ENCODE measurements at places on chromosomes 12 and 14.

- H3K4me1 ChIP-seq = no peaks in the 10 kb centered on the region
- no peaks in the 10 kb centered on the region for H3K27me3 ChIP-seq
- DNase-seq = no peak
- no peaks in the 10 kb centered on the region for H3K36me3 ChIP-seq
Measured at GRCh38 chr12:46710125-46710743, 115.6 kb downstream of the SLC38A4 start.

DNA sequence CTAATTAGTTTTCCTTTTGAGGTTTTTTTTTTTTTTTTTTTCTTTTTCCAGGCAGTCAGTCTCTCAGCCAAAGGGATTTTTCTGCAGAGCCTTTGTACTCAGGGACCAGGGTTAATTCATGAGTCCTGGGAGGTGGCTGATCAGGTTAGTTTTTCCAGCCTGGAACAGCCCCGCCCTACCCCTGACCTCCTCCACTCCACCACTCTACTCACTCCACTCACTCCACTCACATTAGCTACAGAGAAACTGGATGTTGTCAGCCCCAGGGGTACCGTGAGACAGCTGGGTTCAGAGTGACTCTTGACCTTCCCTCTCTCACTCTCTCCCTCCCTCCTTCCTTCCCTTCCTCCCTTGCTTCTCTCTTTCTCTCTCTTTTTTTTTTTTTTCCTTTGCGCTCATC lies 161.0 kb downstream of the CRADD start:
- H3K36me3 ChIP-seq = no peaks in the 10 kb centered on the region
- no peak for DNase-seq
- H3K27me3 ChIP-seq = no peaks in the 10 kb centered on the region
- H3K4me3 ChIP-seq = no peak overlapping the region
- H3K27ac ChIP-seq = no peak overlapping the region
- no peaks in the 10 kb centered on the region for H3K4me1 ChIP-seq

- no peaks in the 10 kb centered on the region for H3K36me3 ChIP-seq
- H3K27me3 ChIP-seq = no peaks in the 10 kb centered on the region
- H3K27ac ChIP-seq = no peak overlapping the region
- H3K4me1 ChIP-seq = no peaks in the 10 kb centered on the region
Measured at GRCh38 chr12:16300736-16301135, 23.3 kb upstream of the SLC15A5 start.

GRCh38 chr12:49584591-49584990 lies 16.6 kb upstream of the MCRS1 start:
- H3K4me1 ChIP-seq = peaks cover 21% of the 10 kb centered on the region
- DNase-seq = no peak
- H3K27ac ChIP-seq = no peak overlapping the region

DNA sequence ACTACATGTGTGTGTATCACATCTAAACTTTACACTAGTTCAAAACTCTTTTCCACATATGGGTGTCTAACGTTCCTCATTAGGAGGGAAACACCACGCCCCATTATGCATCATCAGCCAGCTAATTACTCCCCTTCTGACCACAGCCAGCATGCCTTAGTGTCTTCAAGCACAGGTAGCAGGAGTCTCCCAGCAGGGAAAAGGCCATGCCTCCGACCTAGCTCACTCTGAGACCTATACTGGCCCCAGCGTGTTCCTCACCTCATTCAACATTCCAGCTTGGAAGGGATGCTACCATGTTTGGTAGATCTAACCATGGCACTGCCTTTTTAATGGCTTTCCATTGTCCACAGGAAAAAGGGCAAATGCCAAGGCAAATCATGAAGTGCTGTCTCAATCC lies 66.1 kb upstream of the PRB2 start:
- H3K36me3 ChIP-seq = no peaks in the 10 kb centered on the region
- DNase-seq = no peak
- no peaks in the 10 kb centered on the region for H3K4me1 ChIP-seq
- no peak overlapping the region for H3K4me3 ChIP-seq
- no peak overlapping the region for H3K27ac ChIP-seq

DNA sequence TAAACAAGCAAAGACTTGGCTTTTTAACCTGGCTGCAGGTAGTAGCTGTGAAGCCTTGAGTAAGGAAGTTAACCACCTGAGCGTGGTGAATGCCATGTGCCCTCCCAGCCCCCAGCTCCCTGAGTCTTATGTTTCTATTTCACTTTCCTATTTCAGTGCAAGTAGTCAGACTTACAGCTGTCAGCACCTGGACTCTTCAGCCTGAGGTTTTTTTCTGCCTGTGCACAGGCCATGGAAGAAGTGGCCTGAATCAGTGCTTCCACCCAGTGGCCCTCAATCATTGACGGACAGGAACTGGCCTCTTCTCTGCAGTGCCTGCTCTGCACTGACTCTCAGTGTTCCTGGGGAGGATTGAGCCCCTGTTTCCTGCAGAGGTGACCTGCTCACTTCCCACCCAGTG lies 796.4 kb downstream of the MED13L start:
- no peaks in the 10 kb centered on the region for H3K27me3 ChIP-seq
- H3K27ac ChIP-seq = no peak overlapping the region
- H3K4me1 ChIP-seq = no peaks in the 10 kb centered on the region
- no peak overlapping the region for H3K4me3 ChIP-seq
- no peak for DNase-seq
- H3K36me3 ChIP-seq = no peaks in the 10 kb centered on the region

- H3K27ac ChIP-seq = no peak overlapping the region
- H3K27me3 ChIP-seq = no peaks in the 10 kb centered on the region
- no peak for DNase-seq
- peaks cover 13% of the 10 kb centered on the region for H3K4me1 ChIP-seq
- H3K4me3 ChIP-seq = no peak overlapping the region
Measured at GRCh38 chr12:112208301-112208910, 83.0 kb downstream of the TRAFD1 start.

DNA sequence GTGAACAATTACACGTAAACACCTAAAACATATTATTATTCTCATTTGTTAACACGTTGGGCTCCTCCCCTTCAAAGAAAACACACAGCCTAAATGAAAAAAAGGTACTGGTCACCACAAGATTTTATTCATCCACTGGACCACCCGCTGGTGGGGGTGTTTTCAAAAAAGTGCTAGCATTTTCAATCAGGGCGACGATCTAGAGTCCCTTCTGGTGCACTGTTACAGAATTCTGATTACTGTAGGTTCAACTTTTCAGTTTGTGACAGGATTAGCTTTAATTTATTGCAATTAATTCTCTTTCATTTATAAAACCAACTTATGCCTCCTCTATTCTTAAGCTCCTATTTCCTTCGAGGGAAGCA lies 443 bp downstream of the MAGOHB start:
- peak overlapping the region; percentile 97 for H3K4me3 ChIP-seq
- peaks cover 9% of the 10 kb centered on the region for H3K27me3 ChIP-seq
- H3K36me3 ChIP-seq = peaks cover 25% of the 10 kb centered on the region
- peak; percentile 11 for DNase-seq

- H3K4me3 ChIP-seq = no peak overlapping the region
- H3K4me1 ChIP-seq = peaks cover 39% of the 10 kb centered on the region
- H3K36me3 ChIP-seq = no peaks in the 10 kb centered on the region
- no peak overlapping the region for H3K27ac ChIP-seq
- no peak for DNase-seq
Measured at GRCh38 chr14:56115976-56116893, 2.0 kb upstream of the PELI2 start.

DNA sequence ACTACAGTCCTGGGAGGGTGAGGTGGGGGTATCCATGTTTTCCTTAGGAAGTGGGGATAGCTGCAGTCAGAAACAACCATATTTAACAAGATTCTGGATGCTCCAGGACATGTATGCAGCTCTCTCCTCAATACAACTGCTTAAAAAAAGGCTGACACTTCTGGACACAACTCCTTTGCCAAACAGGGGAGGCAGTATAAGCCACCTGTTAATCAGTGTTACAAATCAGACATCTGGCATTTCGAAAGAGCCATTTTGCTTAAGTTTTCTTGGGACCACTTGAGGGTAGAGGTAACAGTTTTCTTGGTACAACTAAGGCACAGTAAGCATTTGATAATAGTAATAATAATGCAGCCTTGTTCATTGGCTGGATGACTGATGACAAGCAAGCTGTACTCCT lies 47.1 kb downstream of the RPGRIP1 start:
- DNase-seq = no peak
- no peak overlapping the region for H3K27ac ChIP-seq
- no peak overlapping the region for H3K4me3 ChIP-seq

GRCh38 chr12:13882176-13882575 lies 99.2 kb downstream of the GRIN2B start:
- no peak for DNase-seq
- no peak overlapping the region for H3K4me3 ChIP-seq
- H3K36me3 ChIP-seq = no peaks in the 10 kb centered on the region
- H3K27me3 ChIP-seq = peaks cover 1% of the 10 kb centered on the region
- H3K4me1 ChIP-seq = no peaks in the 10 kb centered on the region

DNA sequence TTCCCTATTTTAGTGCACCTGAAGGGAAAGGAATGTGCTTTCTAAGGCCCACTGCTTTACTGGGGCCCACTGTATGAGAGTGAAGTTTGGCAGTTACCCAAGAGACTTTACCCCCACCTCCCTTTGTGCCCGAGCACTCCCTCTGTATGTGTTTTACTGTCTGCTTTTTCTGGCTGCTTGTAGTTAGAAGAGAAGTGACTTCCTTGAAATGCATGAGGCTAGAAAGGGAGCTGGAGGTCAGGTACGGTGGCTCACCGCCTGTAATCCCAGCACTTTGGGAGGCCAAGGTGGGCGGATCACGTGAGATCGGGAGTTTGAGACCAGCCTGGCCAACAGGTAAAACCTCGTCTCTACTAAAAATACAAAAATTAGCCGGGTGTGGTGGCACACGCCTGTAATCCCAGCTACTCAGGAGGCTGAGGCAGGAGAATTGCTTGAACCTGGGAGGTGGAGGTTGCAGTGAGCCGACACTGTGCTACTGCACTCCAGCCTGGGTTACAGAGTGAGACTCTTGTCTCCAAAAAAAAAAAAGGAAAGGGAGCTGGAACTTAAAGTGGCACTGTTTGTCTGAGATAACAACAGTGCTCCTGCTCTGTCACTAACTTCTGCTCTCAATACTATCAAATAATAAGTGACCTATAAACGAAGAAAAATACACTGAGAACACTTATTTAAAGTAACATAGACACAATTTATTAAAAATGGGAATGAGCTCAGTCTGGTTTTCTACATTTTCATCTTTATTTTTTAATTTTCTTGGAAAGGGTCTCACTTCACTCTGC lies 5.8 kb downstream of the TRIP11 start:
- DNase-seq = no peak
- H3K27ac ChIP-seq = no peak overlapping the region
- H3K4me3 ChIP-seq = no peak overlapping the region
- H3K4me1 ChIP-seq = peaks cover 38% of the 10 kb centered on the region
- H3K27me3 ChIP-seq = no peaks in the 10 kb centered on the region
- peaks cover 23% of the 10 kb centered on the region for H3K36me3 ChIP-seq

GRCh38 chr12:67928621-67929383 lies 60.4 kb upstream of the IFNG-AS1 start:
- H3K27me3 ChIP-seq = no peaks in the 10 kb centered on the region
- no peak for DNase-seq
- H3K4me3 ChIP-seq = no peak overlapping the region
- no peaks in the 10 kb centered on the region for H3K36me3 ChIP-seq
- peaks cover 9% of the 10 kb centered on the region for H3K4me1 ChIP-seq

DNA sequence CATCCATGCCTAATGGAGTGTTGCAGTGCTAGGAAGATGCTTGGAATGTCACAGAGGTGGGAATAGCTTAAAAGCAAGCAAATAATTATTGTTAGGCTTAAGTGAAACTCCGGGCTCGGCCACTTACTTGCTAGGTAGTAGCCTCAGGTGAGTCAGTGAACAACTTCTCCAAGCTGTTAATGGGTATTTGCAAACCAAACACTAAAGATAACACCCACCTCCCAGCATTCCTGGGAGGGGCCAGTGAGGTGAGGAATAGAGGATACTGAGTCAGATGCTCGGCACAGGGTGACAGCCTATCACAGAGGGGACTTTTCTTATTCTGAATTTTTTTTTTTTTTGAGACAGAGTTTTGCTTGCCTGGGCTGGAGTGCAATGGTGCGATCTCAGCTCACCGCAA lies 151.2 kb upstream of the RFLNA start:
- H3K4me3 ChIP-seq = no peak overlapping the region
- no peak for DNase-seq
- H3K27me3 ChIP-seq = peaks cover 31% of the 10 kb centered on the region
- H3K4me1 ChIP-seq = no peaks in the 10 kb centered on the region
- H3K36me3 ChIP-seq = no peaks in the 10 kb centered on the region

DNA sequence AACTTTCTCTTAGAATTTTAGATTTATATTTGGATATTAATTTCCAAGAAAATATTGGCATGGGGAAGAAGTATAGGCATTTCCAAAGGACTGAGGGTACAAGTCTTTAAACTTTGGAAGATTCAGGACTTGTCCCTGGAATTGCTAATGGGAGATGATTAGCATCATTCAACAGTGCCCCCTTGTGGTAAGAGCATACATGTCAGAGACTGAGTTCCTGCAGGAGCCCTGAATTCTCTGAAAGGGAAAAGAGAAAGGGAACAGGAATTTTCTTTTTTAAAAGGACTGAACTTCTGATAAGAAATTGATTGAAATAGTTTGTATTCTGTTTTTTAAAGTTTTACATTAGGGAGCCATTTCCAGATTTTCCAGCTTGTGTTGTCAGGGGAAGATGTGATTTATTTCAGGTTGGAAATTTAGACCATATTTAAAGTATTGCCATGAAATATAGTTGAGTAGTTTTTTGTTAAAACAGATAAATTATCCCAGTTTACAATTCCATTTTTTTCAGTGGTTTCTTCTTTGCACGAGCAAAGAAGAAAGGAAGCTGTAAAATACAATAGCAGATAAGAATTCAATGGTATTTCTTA lies 44.0 kb upstream of the REP15 start:
- no peaks in the 10 kb centered on the region for H3K27me3 ChIP-seq
- no peak overlapping the region for H3K27ac ChIP-seq
- H3K4me3 ChIP-seq = no peak overlapping the region
- no peaks in the 10 kb centered on the region for H3K36me3 ChIP-seq
- peak; percentile 61 for DNase-seq

GRCh38 chr12:4707306-4707705 lies 12.9 kb upstream of the GALNT8 start:
- H3K4me3 ChIP-seq = no peak overlapping the region
- H3K27me3 ChIP-seq = peaks cover 36% of the 10 kb centered on the region
- H3K4me1 ChIP-seq = peaks cover 4% of the 10 kb centered on the region
- no peaks in the 10 kb centered on the region for H3K36me3 ChIP-seq
- no peak for DNase-seq

GRCh38 chr12:98741556-98742265 lies 96.6 kb downstream of the APAF1 start:
- no peak overlapping the region for H3K4me3 ChIP-seq
- no peaks in the 10 kb centered on the region for H3K36me3 ChIP-seq
- H3K27me3 ChIP-seq = peaks cover 12% of the 10 kb centered on the region
- peaks cover 36% of the 10 kb centered on the region for H3K4me1 ChIP-seq

DNA sequence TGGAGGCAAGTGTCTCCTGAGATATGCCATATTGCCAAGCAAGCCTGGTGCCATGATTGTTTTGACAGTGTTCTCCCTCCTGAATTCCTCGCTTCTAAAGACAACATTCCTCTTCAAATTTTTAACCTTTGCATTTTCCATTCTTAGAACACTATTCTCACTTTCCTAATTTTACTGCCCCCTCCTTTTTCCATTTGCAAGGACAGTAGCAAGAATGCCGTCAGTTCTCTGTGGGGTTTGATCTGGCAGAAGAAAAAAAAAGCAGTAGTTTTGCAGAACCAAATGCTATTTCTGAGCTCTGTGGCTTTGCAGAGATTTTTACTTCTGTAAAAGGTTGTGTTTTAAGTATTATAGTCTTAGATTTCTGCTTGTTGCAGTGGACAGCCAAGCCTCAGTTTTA lies 295.2 kb downstream of the NUAK1 start:
- H3K36me3 ChIP-seq = no peaks in the 10 kb centered on the region
- H3K4me1 ChIP-seq = no peaks in the 10 kb centered on the region
- H3K27me3 ChIP-seq = peaks cover 1% of the 10 kb centered on the region
- no peak for DNase-seq

- H3K36me3 ChIP-seq = peaks cover 51% of the 10 kb centered on the region
- peak overlapping the region; percentile 92 for H3K27ac ChIP-seq
- peak; percentile 53 for DNase-seq
- no peaks in the 10 kb centered on the region for H3K27me3 ChIP-seq
Measured at GRCh38 chr12:64611341-64612284, 1.3 kb downstream of the RASSF3 start.
